GM03348 (cell line): ENCODE measurements at places on chromosomes 6 and 20.

GRCh38 chr6:111710439-111710838 lies 104.8 kb upstream of the TRAF3IP2 start:
- DNase-seq = no peak

GRCh38 chr6:47967843-47968242 lies 143.2 kb downstream of the PTCHD4 start:
- no peak for DNase-seq

- no peak for DNase-seq
These were observed 154.8 kb downstream of the UBE3D start for GRCh38 chr6:82910820-82911219.

DNA sequence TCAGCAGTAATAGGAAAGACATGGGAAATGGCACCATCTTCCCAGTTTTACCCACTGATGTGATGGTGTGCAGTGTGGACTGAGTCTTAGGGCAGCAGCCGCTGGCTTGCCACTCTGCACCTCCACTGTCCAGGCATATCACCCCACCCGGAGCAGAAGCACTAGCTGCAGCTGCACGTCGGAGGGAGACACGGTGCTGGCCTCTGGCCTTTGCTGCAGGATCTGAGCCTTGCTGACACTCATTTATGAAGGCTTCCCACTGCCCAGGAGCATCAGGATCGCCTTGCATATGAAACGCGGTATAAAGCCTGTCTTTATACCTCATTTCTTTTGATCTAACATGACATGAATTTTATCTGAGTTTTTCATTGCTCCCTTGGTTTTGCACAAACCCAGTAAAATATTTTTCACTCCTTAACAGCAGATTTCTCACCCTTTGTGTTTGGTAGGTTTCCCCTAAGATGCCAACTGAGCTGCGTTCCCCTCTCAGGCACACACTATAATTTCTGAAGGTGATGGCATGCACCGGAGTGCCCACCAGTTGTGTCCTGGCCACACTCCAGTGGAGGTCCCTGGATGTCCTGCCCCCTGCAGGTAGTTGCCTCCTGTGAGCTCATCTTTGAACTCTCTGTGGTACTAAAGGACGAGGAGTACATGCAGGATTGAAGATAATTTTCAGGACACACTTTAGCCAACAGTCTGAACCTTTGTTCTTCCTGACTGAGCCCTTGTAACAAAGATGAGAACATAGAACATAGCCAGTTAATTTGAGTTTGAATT lies 9.0 kb upstream of the EXOC2 start:
- no peak for DNase-seq

GRCh38 chr6:45949256-45949655 lies 66.4 kb downstream of the CLIC5 start:
- DNase-seq = no peak

GRCh38 chr6:5128351-5128750 lies 43.2 kb downstream of the PPP1R3G start:
- no peak for DNase-seq

- DNase-seq = no peak
These were observed 582.0 kb downstream of the QKI start for GRCh38 chr6:163996491-163996890.

DNA sequence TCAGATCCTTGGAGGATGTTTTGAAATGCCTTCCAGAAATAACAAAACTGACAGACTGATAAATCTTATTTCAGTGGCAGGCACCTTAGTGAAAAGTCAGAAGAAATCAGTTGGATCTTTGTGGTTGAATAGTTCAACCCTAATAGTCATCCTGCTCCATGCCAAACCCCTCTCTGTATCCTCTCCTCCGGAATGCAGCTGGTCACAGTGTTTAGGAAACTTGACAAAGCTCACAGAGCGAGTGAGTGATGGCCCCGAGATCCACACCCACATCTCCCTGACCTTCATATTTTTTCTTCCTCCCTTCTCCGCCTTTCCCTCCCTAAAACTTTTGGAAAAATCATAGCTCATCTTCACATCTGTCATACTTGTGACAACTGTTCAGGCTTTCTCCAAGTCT lies 464.8 kb upstream of the CDH4 start:
- DNase-seq = peak; percentile 64

DNA sequence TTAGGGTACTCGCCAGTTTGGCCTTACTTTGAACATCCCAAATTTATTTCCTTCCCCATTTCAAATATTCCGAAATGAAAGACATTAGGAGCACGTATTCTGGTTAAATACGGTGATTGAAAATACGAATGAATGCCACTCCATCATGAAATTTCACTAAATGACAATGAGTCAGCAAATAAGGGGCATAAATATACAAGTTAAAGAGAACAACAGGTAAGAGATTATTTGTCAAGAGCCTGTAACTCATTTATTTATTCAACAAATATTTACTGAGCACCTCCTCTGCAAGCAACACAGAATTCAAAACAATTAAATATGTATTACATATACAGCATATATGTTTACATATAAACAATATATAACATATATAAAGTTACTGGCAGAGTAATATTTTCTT lies 44.8 kb downstream of the MYB start:
- DNase-seq = no peak
